Cerebellum (tissue), 4 donors: ENCODE measurements at places on chromosomes 5 and 9.

DNA sequence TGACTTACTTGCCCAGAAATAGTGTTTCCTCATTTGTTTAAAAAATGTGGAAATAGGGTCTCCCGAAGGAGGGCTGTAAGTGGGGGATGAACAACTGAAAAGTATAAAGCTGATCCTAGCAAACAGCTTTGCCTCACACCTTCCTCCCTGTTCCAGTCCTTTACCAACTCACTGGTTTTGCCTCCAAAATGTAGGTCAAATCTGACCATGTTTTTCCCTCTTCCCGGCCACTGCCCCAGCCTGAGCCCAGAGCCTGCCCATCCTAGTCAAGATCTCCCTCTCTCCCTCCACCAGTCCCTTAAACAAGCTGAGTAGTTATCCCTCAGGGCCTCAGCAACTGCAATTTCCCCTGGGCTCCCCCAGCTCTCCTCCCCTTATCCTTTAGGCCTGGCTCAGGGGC is 82.4 kb upstream of the FBXW11 start:
- DNase-seq: no peak

- no peak for DNase-seq
Measured at GRCh38 chr9:129263836-129264235, 85.8 kb upstream of the IER5L start.

GRCh38 chr5:179348843-179349242 is 3.6 kb upstream of the ADAMTS2 start:
- no peak for DNase-seq

DNA sequence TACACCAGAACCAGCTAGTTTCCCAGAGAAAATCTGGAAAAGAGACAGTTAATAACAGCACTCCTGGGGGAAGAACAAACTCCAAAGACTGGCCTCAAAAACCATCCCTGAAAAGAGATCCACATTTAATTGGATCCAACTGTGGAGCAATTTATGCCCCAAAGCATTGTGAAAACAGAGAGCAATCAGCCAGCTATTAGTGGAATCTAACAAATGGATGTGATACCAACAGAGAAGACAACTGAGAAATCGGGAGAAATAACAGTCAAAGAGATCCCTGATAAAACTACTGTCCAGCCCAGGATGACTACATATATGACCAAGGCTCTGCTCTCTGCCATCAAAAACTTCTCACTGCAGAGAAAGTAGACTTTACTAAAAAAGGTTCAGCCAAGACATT is 40.5 kb upstream of the TRIO start:
- no peak for DNase-seq

- DNase-seq: no peak
Measured at GRCh38 chr9:109052416-109052815, 39.1 kb upstream of the CTNNAL1 start.

- DNase-seq: no peak
Measured at GRCh38 chr9:76521244-76521681, 62.3 kb downstream of the GCNT1 start.

DNA sequence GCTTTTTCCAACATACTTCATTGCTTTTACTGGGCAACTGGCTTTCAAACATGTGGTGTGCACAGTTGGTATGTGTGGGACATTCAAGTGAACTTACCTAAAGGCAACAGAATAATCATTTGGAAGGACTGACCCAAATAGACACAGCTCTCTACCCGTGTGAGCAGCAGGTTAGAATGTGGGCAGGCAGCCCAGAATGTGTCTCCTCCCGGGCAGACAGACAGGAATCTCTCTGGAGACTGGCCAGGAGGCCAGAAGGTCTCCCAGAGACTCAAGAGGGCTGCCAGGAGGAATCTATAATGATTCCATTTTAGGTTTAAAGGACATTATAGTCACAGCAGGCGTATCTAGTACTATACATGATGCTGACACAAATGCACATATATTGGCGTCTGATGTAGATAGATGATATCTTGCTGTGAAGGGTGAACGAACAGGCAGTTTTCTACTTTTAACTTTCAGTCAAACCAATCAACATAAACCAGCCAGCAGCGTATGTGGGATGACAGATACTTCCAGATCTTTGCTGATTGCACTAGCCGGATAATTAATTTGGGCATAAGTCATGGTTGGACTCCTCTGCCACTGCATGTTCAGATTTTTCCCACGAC is 297.4 kb upstream of the ZNF608 start:
- peak; percentile 89 for DNase-seq

- no peak for DNase-seq
Measured at GRCh38 chr9:117276444-117276843, 138.4 kb downstream of the ASTN2 start.

- peak; percentile 22 for DNase-seq
Measured at GRCh38 chr5:1666812-1667588, 132.6 kb downstream of the MRPL36 start.

DNA sequence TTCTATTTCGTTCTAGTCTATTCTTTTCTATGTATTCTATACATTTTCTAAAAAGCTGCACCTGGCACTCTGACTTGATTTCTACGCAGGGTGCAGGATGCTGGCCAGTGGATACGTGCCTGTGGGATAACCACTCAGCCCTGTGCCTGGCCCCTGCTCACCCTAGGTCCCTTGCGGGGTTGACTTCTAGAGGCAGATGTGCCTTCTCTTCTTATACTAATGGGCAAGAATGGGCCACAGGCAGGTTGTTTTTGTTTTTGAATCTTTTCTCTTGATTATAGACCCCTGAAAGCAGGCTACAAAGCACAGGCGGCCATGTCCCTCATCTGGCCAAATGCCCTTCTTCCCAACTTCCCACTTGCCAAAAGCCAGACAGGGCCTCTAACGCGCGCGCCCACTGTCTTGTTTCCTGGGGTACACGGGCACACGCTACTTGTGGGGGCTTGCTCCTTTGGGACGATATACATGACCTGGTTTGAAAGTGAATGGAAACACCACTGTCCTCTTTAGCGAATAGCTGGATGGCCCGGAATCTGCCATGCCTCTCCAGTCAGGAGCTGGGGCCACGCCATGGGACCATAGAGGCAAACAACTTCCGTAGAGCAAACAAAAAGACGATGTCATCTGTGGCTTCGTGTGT is 162.7 kb upstream of the IRX2 start:
- no peak for DNase-seq

- no peak for DNase-seq
Measured at GRCh38 chr5:172821340-172821985, 12.6 kb upstream of the ERGIC1 start.

DNA sequence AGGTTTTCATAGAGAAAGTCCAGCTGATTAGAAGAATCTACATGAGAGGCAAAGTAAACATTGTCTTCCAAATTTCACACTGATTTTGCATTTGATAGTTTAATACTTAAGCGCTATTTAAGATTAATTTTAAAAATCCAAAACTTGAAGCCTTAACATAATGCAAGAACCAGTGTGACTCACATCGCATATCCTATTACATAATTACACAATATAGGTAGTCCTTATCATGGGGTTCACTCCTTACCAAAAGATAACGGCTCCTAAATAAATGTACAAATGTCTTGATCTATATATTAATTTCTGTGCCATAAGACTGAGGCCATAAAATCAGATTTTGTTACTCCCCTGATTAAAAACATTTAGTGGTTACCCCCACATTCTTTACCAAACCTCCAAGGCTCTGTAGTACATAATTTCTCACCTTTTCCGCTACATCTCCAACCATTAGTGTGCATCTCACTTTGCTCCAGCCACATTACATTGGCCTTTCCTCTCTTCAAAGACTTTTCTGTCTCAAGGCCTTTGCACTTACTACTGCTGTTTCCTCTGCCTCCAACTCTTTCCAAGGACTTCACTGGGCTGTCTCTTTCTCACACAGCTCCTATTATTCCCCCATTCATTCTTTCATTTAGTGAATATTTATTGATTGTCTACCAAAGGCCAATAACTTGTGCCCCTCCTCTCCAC is 1.0 kb downstream of the RIOK2 start:
- DNase-seq: no peak

GRCh38 chr5:1051366-1051720 is 42.7 kb downstream of the NKD2 start:
- no peak for DNase-seq

DNA sequence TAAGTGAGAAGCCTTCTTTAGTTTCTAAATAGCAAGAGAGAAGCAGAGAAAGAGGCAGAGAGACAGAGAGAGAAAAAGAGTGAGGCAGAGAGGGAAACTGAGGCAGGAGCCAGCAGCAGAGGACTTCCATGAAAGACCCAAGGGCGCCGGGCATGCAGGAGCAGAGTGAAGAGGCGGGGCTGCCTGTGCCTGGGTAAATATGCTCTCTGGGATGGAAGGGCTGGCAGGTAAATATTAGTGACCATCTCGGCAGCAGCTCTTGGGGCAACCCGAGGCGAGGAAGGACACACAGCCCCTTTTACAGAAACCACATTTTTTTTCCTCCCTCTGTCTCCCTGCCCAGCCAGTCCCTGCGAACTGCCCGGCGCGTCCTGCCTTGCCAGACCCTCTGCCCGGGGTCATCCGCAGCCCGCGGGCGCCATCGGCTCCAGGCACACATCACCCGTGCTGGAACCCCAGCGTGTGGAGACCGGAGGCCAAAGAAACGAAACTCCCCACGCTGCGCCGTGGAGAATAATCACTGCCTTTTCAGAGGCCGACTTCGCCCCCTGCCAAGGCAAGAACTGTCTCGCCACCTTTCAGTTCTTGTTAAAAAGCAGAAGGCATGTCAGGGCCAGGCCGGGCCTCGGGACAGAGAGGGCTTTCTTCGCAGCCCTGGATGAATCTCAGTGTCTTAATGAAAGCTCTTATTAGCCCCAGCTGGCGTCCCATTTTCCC is 61.3 kb downstream of the BOD1 start:
- DNase-seq: peak; percentile 14

GRCh38 chr9:23658376-23659258 is 167.4 kb downstream of the ELAVL2 start:
- DNase-seq: no peak

DNA sequence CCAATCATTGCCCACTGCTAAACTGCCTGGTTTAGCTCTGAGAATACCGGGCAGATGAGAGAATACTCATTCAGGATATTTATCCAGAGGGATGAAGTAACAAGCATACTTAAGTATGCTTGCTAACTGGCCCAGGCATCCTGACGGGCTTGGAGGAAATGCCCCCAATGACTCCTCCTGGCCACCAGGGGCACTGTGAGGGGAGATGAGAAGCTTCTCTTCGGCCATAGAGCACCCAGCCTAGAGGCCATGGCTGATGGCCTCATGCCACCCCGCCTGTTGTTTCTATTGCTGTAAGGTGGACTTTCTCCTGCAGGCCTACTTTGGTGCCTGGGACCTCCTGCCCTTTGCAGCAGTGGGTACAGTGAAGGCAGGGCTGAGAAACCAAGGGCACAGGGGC is 134.5 kb upstream of the FSTL4 start:
- DNase-seq: no peak

DNA sequence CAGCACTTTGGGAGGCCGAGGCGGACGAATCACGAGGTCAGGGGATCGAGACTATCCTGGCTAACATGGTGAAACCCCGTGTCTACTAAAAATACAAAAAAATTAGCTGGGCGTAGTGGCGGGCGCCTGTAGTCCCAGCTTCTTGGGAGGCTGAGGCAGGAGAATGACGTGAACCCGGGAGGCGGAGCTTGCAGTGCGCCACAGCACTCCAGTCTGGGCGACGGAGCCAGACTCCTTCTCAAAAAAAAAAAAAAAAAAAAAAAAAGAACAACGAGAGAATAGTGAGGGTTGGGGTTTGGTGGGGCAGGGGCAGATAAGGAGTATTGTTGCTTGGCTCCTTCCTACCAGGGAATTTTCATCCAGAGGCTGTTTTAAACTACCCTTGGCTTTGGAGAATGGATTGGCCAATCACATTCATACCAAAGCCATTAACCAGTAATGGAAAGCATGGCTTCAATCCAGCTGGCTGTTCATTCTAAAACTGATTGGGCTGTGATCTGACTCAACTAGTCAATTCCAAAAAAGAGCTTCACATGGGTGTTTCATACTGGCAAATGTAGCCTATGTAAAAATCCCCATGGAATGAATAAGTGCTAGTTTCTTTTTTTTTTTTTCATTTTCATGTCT is 64.4 kb downstream of the PLCXD3 start:
- DNase-seq: no peak

GRCh38 chr9:89564346-89564878 is 40.4 kb upstream of the GADD45G start:
- peak; percentile 18 for DNase-seq

- no peak for DNase-seq
Measured at GRCh38 chr9:18793122-18793521, 239.9 kb downstream of the SAXO1 start.

GRCh38 chr5:84383816-84384603 is 670 bp downstream of the EDIL3 start:
- DNase-seq: peak; percentile 34

- no peak for DNase-seq
Measured at GRCh38 chr5:172887692-172888091, 53.6 kb downstream of the ERGIC1 start.

DNA sequence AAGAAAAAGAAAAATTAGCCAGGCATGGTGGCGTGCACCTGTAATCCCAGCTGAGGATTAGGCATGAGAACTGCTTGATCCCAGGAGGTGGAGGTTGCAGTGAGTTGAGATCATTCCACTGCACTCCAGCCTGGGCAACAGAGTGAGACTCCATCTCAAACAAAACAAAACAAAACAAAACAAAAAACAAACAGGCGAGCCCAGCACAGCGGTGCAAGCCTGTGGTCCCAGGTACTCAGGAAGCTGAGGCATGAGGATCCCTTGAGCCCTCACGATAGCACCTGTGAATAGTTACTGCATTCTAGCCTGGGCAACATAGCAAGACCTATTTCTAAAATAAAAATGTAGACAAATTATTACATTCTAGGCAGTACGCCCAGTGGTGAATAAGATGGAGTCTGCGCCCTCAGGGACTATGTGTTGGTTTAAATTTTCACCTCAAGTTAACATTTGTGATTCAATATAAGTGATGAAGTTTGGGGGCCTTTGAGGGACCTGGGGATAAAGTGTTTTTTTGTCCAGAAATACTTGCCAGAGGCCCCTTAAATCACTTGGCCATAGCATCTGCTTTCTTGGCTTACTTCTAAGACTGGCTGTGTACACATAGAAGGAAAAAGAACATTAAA is 3.4 kb upstream of the GAPVD1 start:
- no peak for DNase-seq

DNA sequence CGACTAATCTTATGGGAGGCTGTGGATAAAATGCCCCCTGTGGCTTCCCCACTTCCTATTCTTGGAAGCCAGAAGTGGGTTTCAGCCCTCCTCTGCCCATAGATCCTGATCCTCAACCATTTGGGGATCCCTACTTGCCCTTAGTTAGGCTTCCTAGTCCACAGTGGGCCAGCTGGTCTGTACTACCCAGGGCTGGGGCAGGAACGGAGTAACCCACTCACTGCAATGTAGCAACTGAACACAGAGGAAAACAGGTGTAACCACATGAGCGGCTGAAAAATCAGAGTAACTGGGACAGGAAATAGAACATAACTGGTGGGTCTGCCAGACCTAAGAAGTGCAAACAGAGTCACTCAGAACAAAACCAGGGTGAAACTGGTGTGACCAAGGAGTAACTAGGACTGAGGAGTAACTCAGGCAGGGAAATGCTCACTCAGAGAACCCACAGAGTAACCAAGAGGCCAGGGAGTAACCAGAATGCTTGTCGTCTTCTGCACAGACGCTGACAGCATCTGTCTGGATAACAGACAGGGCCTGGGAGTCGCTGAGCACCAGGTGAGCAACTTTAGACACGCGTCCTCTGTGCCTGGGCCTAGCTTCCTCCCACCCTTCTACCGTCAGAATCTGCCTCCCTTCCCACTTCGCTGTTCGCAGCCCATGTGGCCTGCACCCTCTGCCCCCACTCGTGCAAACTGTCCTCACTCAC is 1.0 kb downstream of the AQP3 start:
- DNase-seq: no peak
